Hepatic stellate cell (primary cell): ENCODE measurements at places on chromosomes 4 and X.
A peak's percentile ranks its signal among the peaks of the same experiment; 100 is the strongest.

DNA sequence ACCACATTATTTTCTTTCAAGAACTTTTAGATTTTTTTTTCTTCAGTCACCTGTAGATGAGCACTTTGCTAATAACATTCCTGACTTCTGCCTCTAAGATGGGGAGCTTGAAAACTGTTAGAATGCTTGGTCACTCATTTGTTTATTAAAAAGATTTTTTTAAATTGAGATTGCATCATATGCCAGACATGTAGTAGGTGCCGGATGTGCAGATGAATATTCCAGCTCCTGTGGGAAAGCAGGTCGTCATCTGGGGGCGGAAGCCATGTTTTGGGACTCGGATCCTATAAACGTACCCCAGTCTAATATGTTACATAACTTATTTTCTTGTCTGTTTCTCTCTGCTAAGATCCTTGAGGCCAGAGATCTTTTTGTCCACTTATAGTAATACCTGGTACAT, 236.8 kb downstream of the ARHGAP10 start:
- no peak for DNase-seq

DNA sequence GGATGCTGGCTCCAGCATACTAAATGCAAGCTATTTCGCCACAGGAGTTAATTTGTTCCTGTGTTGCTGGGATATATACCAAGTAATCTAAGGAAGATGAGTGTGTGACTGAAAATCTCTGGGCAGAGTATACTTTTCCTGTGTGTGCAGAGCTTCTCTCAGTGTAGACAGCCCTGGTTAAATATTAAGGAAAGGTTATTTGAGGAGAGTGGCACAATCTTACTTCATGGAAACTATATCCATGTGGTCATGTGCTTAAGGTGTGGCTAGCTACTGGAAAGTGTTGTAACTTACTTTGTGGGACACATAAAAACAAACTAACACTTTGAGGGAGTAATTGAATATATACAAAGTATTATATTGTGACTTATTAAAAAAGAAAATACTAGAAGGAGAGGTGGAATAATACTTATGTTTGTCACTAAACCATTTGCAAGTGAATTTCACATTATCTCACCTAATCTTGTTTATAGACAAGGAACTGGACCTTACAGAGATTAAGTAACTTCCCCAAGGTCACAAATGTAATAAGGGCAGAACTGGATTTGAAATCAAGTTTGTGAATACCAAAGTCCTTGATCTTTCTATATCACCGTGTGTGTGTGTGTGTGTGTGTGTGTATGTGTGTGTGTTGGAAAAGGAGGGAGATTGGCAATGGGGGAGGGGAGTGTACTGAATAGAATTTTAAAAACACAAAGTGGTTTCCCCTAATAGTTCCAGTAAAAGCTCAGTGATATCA, 408.2 kb upstream of the NR3C2 start:
- DNase-seq: no peak

- peak; percentile 51 for DNase-seq
Measured at GRCh38 chr4:3436798-3437581, 4.8 kb upstream of the HGFAC start.

- no peak for DNase-seq
Measured at GRCh38 chr4:172392741-172393140, 579.5 kb downstream of the GALNTL6 start.

DNA sequence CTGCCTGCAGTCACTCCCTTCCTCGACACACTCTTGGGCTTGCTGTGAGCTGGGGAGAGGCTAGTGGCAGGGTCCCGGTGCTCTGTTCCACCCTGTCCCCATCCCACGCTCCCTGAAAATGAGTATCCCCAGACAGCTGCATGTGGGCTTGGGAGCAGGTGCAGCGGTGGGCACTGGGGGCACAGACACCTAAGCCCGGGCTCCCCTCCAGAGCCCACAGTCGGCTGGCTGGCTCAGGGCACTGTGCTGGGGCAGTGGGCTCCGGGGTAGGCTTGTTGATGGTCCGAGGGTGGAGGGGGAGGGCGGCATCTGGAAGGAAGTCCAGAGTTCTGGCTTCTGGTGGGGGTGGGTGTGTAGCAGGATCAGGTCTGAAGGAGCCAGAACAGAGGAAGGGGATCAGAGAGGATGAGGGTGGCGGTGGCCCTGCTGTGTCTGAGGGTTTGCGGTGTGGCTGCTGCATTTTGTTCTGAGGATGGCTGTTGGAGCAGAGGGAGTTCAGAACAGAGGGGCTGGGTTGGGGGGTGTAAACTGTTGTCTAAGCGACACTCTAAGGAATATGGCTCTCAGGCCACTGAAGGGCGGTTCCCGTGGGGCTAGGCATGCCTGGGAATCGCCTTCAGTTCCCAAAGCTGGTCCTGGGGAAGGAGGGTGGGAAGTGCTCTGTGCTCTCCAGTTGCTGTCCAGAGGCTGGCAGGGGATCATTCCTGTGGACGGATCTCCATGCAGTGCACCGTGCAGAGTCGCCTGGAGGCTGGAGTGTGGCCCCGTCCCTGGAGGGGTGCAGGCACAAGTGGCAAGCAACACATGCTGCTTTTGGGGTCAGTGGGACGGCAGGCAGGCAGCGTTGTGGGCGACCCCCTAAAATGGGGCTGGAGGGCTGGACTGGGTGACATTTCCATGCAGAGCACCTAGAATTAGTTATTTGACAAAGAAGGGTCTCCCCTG, 114.0 kb downstream of the SORCS2 start:
- no peak for DNase-seq

DNA sequence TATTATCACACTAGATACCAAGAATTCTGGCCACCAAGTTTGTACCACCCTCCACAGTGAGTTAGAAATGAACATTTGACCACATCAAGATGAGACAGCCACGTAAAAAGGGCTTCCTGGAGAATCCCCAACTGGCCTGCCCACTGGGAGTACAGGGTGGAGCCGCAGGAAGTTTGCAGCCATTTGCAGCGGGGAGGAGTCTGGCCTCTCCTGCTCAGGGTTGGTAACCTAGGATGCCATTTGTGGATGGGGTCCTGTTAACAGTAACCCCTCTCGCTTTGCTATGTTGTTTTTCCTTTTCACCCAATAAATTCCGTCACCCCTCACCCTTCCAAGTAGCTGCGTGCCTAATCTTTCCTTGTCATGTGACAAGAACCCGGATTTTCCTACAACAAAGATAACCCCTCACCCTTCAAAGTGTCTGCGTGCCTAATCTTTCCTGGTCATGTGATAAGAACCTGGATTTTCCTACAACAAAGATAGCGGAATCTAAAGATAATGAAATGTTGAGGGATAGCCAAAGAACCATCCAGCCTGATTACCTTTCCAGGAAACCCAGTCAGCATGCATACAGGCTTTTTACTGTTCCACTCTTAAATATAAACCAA, 245.4 kb downstream of the NAF1 start:
- no peak for DNase-seq

DNA sequence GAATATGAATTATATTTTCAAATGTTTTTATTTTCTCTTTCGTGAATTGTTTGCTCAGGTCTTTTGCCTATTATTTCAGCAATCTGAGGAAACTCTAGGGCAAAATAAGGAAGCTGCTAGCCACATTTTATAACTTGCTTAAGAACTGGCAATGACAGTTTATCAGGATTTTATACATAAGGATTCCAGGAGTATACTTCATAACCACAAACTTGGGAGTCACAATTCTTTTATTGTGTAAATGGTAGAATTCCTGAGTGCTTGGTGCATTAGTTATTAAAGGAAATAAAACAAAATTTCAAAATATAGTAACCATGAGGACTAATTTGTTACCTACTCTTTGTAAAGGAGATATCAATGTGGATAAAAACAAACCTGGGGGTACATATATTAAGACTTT, 54.4 kb downstream of the PALLD start:
- DNase-seq: peak; percentile 52

- DNase-seq: no peak
Measured at GRCh38 chrX:19595043-19595677, 79.9 kb upstream of the MAP3K15 start.

DNA sequence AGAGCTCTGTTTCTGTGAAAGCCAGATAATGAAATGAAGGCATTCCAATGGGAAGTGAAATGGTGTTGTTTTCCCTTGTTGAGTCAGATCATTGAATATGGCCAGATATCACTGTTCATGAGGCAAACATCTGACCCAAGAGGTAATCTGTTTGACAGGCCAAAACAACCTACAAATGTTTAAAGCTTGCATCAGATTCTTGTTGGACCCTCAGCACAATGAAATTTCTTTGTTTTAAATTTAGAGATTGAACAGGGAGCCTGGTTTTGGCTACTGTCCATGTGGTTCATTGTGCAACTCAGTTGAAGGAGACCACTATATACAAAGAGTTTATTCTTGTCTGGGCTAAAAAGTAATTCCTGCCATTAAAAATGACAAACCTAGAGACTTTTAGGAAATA, 159.1 kb downstream of the AFF2 start:
- no peak for DNase-seq

DNA sequence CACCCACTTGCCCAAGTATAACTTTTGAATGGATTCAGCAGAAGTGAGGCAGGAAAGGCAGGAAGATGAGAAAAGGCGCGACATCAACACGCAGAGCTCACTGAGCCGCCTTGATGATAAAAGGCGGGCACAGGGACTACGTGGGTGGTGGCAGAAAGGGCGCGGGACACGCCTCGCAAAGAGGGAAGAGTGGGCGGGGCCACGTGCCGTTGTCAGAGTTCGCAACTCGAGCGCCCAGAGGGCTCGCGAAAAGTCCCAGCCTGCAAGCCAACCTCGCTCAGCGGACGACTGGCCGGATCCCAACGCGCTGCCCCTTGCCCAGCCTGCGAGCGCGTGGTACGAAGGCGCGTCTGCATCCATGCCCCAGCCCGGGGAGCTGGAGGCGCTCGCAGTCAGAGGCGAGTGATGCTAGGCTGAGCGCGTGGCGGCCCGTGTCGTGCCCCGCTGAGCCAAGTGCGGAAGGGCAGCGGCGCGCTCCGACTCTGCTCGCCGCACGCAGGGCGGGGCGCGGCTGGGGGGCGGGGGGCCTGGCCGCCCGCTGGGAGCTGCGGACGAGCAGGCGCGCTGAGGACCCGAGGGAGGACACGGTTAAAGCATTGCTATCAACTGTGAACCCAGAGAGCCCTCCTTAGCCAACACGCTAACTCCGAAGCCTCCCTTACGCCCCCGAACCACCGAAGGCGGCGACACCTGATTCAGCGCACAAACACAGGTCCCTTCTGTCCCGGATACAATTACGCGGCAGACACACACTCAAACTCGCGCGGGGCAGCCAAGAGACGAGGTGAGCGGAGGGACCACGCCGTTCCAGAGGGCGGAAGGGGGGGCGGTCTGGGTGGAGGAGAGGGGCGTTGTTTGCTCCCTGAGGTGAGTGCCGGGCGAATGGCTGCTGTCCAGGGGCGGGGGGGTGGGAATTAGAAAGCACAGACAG, at the start of gene UGT8:
UGT8 (plus strand) TSS at position 617 of the 931 bp plus-strand sequence. CDS start 24,074 bp downstream, outside the sequence.
- DNase-seq: no peak

- no peak for DNase-seq
Measured at GRCh38 chrX:3403748-3404147, 57.3 kb upstream of the MXRA5 start.

DNA sequence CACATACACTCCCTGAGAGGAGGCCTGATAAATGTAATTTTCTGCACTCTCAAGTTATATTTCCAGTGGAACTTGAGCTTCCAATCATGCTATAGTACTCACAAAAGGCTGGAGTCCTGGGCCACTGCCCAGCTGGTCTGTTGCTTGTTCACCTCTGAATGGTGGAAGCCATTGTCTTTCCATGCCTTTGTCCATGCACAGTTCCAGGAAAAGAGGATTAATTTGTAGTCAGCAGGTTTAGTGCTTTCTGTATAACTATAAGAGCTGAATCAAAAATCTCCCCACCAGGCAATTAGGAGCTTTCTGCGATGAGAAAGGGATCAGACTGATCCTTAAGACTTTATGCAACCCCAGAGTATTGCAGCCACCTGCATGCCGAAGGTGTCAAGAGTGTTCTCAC, 195.4 kb upstream of the PGRMC2 start:
- DNase-seq: no peak

DNA sequence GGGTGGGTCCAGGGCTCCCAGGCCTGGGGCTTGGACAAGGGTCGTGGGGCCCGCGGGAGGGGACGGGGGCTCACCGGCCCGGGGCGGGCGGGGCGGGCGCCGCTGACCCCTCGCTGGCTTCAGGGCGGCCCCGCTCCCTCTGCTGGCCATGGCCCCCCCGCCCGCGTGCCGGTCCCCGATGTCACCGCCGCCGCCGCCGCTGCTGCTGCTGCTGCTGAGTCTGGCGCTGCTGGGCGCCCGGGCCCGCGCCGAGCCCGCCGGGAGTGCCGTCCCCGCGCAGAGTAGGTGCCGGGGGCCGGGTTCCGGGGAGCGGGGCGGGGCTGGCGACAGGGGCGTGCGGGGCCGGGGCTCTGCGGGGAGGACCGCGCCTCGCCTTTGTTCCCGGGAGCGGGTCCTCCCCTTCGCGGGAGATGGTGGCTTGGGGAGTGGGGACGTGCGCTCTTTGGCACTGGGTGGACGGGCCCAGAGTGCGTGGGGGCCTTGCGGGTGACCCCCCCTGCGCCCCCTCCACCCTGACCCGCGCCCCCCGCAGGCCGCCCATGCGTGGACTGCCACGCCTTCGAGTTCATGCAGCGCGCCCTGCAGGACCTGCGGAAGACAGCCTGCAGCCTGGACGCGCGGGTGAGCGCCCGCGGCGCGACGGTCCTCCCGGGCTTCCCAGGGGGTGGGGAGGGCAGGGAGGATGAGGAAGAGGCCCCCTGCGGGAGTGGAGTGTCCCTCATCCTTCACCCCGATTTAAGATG, 16.8 kb upstream of the NAT8L start:
- DNase-seq: peak; percentile 61

GRCh38 chr4:102094481-102094880, 250.8 kb downstream of the SLC39A8 start:
- no peak for DNase-seq

DNA sequence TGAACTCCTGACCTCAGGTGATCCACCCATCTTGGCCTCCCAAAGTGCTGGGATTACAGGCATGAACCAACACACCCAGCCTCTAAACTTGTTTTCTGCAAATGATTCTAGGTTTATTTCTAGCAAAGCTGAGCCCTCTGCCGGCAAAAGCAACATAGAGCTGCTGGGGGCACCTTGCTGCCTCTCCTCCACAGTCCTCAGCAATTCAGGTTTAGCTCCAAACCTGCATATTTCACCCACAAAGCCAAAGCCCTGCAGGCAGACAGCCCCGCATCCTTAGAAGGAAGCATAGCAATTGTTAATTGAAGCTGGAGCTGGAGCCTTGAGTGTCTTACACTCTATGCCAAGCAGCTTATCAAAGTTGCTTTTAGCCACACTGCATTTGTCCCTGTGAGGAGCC, 24.9 kb upstream of the OCIAD2 start:
- DNase-seq: no peak

DNA sequence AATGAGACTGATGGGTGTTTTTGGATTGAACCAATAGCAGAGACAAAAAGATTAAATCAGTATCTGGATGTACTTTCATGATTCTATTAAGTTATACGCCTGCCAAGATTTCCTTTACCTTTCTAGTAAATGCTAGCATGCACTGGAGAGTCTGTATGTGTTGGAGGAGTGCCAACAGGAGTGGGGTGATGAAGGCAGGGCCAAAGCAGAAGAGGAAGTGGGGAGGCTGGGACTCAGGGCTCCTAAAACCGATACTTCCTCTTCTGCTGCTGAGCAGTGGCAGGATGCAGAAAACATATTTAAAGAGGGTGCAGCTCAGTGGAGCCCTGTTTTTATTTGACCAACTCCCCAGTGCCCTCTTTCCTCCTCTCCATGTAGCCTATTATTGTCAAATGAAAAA, 5.6 kb downstream of the CYSLTR1 start:
- no peak for DNase-seq
